Fibroblast of skin of right quadriceps (primary cell): ENCODE measurements at places on chromosomes 3 and 15.

- DNase-seq = no peak
Measured at GRCh38 chr3:14162178-14162577, 16.2 kb downstream of the XPC start.

DNA sequence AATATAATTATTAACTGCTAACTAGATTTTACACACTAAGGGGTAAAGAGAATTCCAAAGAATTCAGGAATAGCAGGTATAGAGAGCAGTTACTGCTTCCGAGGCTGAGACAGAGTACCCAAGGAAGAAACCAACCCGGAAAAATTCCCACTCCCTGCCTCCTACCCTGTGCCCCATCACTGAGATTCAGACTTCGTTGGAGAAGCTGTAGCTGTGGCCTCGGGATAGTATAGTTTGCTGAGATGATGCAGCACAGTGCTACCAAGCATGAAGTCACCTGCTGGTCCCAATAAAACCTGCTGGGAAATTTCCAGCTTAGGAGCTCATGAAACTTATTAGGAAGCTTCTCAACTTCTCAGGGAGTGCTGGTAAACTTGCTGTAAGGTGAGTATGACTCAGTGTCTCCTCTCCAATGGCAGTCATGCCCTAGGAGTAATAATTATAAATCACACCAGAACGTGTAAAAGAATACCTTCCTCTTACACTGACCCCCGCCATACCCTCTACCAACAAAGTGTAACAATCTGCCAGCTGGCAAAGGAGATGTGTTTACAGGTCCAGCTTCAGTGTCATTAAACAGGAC, 215.2 kb upstream of the ROBO2 start:
- no peak for DNase-seq

- DNase-seq = no peak
Measured at GRCh38 chr3:14721126-14721864, 46.4 kb downstream of the C3orf20 start.

- no peak for DNase-seq
Measured at GRCh38 chr3:195260280-195260905, 10.6 kb downstream of the XXYLT1 start.

DNA sequence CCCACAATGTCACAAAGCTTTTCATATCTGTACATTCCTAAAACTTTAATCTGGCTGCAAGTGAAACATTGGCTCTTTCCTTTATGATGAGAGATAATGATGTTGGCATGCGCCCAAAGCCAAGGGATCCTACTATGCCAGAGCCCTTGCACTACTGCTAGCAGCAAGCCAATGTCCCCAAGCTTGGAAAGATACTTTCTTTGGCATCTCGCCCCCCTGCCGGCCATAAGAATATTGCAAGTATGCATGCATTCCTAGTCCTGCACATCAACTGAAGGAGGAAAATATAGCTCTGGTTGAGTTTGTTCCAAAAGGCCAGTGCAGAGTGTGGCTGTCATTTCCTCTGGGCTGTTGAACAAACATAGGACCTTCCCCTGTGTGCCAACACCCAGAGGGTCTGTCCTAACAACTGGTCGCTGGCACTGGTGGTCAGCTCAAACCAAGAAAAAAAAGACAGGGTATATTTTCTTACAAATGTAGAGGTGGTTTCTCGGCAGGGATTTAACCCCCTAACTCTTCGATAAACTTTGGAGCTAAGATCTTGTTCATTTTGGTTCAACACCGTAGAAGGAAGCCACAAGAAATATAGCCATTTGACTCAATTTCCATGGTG, 120.9 kb upstream of the ZBED2 start:
- peak; percentile 41 for DNase-seq

DNA sequence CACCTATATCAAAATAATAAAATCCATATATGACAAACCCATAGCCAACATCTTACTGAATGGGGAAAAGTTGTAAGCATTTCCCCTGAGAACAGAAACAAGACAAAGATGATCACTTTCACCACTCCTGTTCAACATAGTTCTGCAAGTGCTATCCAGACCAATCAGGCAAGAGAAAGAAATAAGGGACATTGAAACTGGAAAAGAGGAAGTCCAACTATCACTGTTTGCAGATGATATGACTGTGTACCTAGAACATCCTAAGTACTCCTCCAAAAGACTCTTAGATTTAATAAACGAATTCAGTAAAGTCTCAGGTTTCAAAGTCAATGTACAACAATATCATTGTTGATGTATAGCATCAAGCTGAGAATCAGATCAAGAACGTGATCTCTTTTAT, 35.6 kb upstream of the FGF7 start:
- DNase-seq = no peak

DNA sequence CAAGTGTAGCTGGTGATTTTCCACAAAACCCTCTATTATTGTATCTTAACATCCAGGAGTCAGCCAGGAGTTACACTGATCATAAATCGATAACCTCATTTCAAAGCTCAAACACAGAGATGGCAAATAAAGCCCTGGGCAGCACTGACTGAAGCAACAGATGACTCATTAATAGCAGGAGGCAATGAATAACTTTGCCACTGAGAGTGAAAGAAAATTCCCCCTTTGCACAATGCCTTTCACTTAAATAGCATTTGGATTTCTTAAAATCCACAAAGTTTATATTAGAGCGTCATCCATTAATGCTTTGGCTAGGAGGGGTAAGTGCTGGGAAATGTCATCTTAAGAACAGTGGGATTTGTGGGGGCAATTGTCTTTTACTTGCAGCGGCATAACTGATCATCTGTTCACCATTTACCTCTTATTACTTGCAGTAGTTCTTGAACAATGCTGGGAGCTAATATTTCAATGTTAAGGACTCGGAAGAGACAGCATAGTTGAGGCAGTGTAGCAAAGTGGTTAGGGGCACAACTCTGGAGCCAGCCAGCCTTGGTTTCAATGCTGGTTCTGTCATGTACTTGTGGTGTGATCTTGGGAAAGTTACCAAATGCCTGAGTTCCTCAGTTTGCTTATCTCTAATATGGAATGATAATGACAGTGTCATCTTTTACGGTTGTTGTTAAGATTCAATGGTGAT, 630.4 kb upstream of the TBL1XR1 start:
- DNase-seq = peak; percentile 88
